ENCODE measurements at places on chromosomes 4 and X.

DNA sequence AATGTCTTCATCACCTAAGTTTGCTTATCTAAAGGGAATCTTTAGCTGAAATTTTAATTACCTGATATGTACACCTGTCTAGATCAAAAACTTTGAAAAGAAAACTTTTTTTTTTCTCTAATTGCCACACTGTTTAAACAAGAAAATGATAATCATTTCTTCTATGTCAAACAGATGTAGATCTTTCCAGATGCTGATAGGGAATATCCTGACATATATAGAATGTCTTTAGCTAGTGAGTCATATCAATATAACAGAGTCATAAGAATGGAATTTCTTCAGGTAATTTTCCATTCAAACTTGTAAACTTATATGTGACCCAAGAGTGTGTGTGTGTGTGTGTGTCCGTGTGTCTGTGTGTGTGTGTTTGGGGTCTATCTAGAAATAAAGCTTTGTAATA is 271.9 kb downstream of the GPM6A start:
- no peak for DNase-seq

DNA sequence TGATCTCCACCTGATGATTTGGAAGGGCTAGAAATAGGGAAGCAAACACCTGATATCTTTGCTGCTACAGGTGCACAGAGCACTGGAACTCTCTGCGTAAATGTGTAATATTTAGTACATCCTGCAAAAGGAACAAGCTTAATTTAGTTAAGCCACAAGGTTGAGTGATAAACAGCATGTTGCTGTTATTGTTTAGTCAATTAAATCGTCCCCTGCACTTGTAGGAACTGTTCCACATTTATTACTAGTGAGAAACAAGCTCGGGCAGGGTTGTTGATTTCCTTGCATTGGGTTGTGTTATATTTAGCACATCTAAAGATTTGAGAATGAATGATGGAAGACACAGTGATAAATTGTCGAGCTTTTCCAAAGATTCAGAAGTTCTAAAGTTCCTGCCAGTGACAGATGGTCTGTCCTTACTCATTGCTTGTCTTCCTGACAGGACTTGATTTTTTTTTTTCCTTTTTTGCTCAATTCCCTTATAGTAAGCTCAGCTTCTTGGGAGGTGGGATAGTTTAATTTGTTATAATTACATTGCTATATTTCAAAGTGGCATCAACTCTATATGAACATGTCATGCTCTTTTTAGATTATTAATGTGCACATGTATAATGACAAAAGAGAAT is 627.0 kb upstream of the ATOH1 start:
- no peak for DNase-seq

DNA sequence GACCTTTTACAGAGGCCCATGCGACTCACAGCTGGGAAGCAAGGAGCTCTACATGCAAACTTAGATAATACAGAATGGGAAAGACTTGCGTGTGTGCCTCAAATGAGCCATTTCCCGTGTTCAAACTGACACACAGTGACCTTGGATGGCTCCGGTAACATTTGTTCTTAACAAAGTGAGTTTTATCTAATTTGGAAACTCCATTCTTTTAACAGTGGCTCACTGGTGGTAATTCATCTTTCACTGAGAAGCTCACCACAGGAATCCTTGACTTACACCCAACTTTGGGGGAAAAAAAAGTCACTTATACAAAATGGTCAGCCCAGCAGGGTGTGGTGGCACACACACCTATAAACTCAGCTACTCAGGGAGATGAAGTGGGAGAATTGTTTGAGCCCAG is 190.6 kb downstream of the LDB2 start:
- DNase-seq = no peak

DNA sequence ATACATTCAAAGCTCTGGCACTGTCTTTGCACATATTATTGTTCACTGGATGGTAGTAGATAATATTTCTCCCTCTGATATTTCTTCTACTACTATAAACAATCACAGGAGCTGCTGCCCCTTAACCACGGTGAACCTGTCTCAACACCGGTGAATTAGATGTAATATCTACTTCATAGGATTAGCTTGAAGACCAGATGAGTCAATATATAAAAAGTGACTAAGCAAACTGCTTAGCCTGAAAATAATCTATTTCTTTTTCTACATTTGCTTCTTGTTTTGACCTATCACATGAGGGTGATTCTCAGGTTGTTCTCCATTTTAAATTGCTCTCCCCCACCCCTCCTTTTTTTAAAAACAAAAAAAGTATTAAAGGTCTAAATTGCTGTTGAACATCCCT is 645.5 kb downstream of the ANKRD50 start:
- DNase-seq = no peak

GRCh38 chrX:123990169-123990568 is 28.7 kb downstream of the STAG2 start:
- DNase-seq = no peak

GRCh38 chrX:9724711-9725110 is 40.9 kb downstream of the GPR143 start:
- no peak for DNase-seq

- no peak for DNase-seq
These were observed 29.4 kb upstream of the OPHN1 start for GRCh38 chrX:68462653-68463052.

DNA sequence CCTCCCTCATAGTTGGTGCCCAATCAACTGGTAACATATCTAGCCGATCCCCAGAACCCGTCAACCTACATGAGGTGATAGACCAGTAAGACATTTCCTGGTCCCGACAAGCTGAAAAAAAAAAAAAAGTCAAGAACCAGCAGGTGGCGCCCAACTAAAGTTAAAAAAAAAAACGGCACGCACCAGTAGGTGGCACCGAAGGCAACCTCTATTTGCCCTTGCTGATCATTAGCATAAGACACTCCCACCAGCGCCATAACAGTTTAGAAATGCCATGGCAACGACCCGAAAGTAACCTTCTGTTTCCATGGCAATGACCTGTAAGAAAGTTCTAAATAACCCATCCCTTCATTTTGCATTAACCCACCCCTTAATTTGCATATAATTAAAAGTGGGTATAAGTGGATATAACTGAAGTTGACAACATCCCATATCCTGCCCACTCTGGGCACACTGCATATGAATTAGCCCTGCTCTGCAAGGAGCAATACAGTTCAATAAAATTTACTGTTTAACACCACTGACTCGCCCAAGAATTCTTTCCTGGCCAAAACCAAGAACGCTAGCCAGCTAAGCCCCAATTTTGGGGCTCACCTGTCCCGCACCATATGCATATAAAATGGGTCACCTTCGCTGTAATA is 83.9 kb upstream of the SPANXB1 start:
- DNase-seq = no peak

DNA sequence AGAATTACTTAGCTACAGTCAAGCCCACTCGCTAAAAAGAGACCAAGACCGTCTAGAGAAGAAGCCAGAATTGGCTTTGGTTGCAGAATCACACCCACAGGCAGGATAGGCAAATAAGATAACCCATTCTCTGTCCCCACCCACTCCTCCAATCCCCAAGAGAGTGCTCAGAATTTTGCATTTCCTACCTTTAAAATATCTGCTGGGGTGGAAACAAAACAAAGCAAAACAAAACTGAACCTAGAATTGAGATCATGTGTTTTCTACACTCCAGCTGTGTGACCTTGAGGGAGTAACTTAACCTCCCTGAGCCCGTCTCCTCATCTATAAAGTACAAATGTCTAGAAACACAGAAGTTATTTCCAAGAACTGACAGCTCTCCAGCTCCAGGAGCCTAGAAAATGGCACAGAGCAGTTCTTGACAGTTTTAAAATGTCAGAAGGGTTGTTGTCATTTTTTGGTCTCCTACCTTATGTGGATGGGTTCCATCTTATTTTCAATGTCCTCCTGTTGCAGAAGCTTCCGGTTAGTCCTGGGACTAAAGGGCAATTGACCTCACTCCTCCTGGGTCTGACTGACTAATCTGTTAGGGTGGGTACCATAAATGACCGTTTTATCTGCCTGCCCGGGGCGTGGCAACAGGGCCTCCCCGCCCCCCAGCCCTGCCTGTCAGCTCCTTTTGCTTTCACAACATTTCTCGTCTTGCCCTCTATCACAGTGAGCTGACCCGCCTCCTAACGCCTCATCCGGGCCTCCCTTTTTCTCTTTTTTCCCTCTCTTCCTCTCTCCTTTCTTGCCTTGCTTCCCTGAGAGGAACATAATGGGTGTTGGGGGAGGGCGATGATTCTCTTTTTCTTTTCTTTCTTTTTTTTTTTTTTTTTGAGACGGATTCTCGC is 114.0 kb downstream of the RBM47 start:
- DNase-seq = no peak

DNA sequence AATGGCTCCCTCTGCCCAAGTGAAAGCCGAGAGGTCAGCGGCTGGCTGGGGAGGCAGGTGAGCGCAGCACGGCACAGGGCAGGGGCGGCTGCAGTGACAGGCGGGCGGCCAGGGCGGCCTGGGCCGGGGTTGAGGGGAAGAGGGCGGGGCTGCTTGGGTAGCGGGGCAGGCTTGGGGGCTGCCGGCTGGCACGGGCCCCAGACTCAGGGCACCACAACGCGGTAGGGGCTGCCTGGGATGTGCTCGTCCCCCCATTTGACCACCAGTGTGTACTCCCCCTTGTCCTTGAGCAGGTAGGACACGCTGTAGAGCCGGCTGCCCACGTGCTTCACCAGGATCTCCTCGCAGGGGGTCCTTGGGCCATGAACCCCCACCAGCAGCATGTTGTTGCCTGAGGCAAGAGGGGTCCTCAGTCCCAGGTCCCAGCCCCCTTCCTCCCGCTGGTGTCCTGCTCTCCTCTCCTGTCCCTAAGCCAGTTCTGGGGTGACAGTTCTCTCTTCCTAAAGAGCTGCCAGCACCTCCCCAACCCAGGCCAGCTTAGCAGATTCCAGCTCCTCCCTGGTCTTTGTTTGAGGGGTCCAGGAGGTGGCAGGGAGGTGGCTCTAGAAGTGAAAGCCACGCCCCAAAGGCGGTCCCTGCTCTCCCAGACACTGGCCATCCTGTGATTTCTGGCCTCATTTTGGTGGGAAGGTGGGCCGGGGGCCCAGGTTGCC is 25.6 kb downstream of the FLNA start:
- DNase-seq = no peak

GRCh38 chr4:16582526-16582925 is 315.9 kb downstream of the LDB2 start:
- DNase-seq = no peak

DNA sequence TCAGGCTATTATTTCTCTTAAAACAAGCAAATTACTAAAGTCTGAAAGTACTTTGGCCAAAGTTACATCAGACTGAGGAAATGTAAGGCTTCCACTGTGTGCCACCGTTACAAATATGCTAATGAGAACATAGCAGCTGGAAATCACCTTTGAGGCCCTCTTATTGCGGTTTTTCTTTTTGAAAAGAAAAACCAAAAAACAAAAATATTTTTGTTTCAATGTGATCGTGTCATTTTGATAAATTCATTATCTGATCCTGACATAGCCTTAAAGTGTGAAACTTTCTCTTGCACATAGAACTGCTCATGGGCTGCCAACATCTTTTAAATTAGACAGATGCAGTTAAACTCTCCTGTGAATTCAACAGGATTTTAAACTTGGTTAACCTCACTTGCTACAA is 2.8 kb upstream of the TIFA start:
- DNase-seq = no peak

DNA sequence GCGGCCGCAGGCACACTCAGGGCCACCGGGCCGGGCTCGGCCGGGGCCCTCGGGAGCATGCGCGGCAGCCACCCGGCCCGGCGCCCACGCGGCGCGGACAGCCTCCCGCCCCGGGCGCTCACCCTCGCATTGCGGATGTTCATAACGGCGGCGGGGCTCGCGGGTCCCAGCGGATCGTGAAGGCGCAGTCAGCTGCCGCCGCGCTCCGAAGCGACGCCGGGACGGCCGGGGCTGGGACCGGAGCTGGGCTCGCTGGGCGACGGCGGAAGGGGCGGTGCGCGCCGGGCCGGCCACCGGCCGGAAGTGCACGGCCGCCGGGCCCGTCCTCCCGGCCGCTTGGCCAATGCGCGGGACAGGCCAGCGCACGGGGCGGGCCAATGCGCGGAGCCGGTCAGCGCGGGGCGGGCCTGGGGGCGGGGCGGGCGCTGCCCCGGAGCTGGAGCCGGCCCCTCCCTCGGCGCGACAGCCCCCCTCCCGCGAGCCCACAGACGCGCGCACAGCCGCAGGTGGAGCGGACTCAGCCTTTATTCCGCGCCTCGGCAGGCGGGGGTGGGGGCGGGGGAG is at the start of gene NAA10:
Gene NAA10, minus strand, starts transcription at position 276 of the 564 bp plus-strand sequence. Its CDS starts 133 bp downstream, at position 143.
- DNase-seq = no peak

GRCh38 chr4:7003176-7003878 is 39.8 kb upstream of the TADA2B start:
- no peak for DNase-seq

DNA sequence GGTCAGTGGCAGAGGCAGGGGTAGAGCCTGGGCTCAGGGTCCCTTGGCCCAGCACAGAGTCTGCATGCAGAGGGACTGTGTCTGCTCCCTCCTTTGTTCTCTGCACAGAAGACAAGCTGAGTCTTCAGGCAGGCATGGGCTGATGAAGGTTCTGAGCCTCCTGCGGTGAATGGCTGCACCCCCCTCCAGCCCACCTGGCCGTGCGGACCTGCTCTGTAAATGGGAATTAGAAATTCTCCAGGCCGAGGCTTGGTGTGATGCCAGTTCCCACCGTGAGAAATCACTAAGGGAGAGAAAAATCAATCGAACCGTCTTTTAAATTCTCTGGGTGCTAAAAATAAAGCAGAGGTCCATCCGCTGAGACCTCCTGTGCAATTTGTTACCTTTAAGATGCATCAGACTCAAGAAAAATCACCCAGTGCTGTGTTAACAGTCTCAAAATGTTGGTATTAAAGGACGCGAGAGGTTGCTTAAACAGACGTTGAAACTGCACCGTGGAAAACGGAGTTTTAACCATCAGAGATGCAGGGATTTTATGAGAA is 96.0 kb downstream of the WFS1 start:
- no peak for DNase-seq

- DNase-seq = no peak
These were observed 157.1 kb upstream of the PACRGL start for GRCh38 chr4:20543131-20543530.

GRCh38 chr4:6534618-6535328 is 40.2 kb upstream of the MAN2B2 start:
- DNase-seq = no peak

- no peak for DNase-seq
These were observed 26.0 kb downstream of the FAM53A start for GRCh38 chr4:1658146-1658545.

GRCh38 chr4:2166253-2166652 is 75.7 kb downstream of the HAUS3 start:
- no peak for DNase-seq

DNA sequence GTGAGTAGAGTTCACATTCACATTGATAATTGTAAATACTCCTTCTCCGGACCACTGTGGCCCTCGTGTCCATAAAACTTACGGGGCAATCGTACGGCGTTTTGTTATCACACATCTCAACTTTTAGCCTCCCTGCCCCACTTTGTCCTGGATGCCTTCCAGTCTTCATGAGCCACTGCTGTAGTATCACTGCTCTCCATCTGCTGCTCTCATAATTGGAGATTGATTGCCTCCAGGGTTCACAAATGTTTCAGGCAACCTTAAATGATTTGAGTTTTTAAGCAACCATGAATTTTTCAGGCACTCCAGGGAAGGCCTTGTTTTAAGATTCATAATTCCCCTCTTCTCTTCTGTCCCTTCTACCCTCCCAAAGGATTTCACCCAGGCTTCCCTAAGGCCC is 28.4 kb downstream of the ALPK1 start:
- no peak for DNase-seq

- DNase-seq = no peak
These were observed 3.5 kb upstream of the HTR2C start for GRCh38 chrX:114580336-114580735.
